Activated T-helper 1 cell treated with anti-CD3 and anti-CD28 coated beads, Interleukin-2, amount 50 U/mL, for 16 hours (primary cell): ENCODE measurements at places on chromosomes 2 and 18.

GRCh38 chr2:170587922-170588321 is 127.2 kb upstream of the SP5 start:
- DNase-seq = no peak

DNA sequence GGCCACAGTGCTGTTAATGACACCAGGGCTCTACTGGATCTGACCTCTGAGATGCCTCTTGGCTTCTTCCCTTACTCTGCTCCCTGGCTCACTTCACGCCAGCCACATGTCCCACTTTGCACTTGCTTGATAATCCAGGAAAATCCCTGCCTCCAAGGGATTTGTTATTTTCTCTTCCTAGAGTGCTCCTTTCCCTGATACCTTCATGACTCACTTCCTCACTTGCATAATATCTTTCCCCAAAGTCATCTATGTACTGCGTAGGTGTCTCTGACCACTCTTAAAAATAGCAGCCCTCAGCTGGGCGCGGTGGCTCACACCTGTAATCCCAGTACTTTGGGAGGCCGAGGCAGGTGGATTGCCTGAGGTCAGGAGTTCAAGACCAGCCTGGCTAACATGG is 572.3 kb downstream of the PLCL1 start:
- no peak for DNase-seq

- no peak for DNase-seq
Measured at GRCh38 chr2:189541591-189541990, 39.0 kb downstream of the SLC40A1 start.

DNA sequence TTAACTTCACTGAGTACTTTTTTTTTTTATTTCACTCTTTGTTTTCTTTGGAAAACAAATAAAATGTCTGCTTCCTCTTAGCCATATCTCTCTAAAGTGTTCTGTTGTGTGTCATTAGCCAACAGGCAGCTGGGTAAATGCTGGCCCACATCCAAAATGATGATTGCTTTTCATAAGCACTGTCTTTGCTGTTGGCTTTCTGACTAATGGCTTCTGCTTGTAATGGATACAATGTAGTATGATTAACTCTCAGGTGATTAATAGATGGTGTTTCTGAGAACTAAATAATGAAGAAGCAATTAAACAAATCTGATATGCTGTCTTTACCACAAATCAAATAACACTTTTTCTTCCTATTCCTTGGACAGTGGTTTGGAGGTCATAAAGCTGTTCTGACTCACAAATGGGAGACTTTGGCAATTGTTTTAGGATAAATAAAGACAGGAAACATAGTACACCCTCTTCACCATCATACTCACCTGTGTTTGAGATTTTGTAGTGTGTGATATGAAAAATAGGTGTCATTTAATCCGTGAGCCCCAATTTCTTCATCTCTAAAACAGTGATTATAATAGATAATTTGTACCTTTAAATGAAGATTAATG is 888.4 kb downstream of the TSN start:
- DNase-seq = no peak

DNA sequence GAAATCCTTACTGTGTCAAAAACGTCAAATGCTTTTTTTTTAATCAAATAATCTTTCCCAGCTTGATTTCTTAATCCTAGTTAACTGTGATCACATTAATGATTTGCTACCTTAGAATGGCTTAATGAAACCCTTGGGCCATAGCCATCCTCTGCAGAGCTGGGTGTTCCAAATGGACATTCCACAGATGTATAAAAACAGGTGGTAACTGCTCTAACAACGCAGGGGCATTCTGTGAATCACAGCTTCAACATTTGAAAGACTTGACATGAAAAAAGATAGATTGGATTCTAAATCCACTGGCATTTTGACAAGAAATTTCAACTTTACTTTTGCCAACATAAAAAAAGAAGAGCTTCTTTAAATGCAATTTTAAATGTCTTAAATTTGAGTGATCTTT is 69.8 kb upstream of the RASGRP3 start:
- no peak for DNase-seq
